ENCODE measurements at places on chromosomes 13 and 19.
A peak's percentile ranks its signal among the peaks of the same experiment; 100 is the strongest.

- DNase-seq, result no peak
These were observed 9.6 kb downstream of the GIPR start for GRCh38 chr19:45677351-45678230.

- DNase-seq, result no peak
These were observed 8.4 kb downstream of the PPP1R14A start for GRCh38 chr19:38247734-38248268.

GRCh38 chr19:16611121-16611520, 16.9 kb downstream of the MED26 start:
- no peak for DNase-seq

DNA sequence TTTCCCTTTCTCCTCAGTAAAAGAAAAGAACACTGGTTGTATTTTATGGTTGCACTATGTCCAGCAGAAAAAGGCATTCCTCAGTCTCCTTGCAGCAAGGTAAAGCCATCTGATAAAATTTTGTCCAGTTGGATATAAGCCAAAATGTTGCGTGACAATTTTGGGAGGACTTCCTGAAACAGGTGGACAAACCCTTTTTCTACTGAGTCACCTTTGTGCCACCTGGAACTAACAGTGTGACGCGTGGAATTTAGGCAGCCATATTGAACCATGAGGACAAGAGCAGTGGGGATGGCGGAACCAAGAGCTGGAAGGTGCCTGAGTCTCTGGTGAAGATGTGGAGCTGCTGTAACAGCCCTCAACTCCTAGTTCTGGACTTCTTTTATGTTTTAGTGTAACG, 8.2 kb downstream of the CADM4 start:
- no peak for DNase-seq

DNA sequence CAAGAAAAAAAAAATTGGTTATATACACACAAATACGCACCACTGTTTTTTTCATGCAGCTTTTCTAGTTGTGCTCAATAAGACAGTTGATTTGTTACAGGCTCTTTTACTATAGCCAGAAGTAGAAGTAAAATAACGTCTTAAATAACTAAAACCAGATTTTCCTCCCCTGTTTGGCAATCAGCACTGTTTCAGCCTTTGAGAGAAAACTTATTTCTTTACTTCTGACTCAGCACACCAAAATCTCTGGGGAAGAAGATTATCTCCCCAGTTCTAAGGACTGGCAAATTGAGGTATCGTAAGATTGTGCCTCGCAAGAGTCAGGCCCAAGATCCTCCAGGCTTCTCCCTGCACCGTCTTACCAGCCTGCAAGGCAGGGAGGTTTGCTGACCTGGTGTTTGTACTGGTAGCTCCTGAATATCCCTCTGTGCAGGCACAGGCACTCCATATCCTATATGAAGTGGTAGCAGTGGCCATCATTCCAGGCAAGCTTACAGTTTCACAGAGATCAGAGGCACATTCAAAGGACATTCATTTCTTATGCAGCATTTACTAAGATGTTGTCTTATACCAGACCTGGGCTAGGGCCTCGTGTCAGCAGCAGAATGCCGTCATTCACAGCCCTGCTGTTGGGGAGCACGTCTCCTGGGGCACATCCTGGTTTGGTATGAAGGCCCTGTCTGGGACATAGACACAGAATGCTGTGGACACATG, 268.2 kb downstream of the ZNF536 start:
- no peak for DNase-seq

DNA sequence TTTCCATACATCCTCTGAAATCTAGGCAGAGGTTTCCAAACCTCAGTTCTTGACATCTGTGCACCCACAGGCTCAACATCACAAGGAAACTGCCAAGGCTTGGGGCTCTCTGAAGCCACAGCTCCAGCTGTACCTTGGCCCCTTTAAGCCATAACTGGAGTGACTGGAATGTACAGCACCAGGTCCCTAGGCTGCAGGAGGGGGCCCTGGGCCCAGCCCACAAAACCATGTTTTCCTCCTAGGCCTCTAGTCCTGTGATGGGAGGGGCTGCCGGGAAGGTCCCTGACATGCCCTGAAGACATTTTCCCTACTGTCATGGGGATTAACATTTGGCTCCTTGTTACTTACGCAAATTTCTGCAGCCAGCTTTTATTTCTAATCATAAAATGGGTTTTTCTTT, 1093.0 kb upstream of the PCDH9 start:
- DNase-seq, result no peak

DNA sequence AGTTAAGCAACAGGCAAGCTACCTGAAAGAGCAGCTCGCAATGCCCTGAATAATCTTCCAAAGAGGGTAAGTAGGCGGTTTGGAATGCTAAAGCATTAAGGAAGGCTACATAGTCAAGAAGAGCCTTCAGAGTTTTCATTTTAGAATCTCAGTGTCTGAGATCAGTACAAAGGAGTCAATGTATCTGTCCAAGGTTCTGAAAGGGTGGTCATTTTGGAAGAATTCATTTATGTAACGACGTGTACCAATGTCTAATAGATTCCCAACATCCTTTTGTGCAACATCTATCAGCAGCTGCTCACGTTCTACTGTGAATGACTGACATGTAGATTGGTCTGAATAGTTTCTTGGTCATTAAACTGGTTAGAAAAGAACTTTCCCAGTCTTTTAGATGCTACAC, 15.2 kb downstream of the ZNF665 start:
- no peak for DNase-seq

- no peak for DNase-seq
These were observed 20.5 kb downstream of the ZNF607 start for GRCh38 chr19:37699057-37699456.

DNA sequence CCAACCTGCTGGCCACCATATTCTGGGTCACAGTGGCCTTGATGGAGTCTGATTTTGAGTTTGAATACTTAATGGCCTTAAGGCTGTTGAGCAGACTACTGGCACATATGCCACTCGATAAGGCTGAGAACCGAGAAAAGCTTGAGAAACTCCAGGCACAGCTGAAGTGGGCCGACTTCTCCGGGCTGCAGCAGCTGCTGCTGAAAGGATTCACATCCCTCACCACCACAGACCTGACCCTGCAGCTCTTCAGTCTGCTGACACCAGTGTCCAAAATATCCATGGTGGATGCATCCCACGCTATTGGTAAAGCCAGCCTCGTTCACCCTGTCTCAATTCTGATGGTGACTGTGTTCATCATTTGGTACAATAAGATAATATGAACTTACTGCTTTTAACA, 77.5 kb downstream of the ZAR1L start:
- DNase-seq, result no peak

DNA sequence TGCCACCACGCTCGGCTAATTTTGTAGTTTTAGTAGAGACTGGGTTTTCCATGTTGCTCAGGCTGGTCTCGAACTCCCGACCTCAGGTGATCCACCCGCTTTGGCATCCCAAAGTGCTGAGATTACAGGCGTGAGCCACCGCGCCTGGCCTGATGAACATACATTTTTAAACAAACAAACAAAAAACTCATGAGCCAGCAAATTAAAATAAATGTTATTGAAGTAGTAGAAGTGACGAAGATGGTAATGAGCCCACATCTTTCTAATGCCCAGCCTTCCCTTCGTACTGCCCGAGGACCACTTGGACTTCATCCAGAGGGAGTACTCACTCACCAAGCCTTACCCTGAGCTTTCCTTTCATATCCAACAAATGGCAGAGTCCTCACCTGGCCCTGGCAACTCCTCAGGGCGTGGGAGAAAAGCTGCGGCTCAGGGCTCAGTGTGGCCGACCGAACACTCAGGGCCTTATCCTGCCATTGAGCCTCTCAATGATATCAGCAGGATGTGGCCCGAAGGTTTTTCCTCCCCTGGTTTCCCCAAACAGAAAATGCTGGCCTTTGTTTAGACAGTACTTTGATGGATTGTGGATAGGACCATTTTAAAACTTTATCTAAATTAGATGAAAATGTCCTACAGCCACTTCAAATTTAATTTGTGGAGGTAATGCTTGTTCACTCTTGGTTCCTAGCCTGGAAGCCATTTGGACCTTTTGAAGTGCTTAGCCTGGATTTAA, 22.8 kb upstream of the ABCC4 start:
- no peak for DNase-seq

- no peak for DNase-seq
These were observed 36.1 kb upstream of the CXCL17 start for GRCh38 chr19:42478765-42479311.

GRCh38 chr19:13979686-13980085, 26.4 kb downstream of the RFX1 start:
- no peak for DNase-seq

- peak; percentile 83 for DNase-seq
These were observed 437.3 kb upstream of the HTR2A start for GRCh38 chr13:47334173-47334572.

- no peak for DNase-seq
These were observed 256.0 kb downstream of the PCDH9 start for GRCh38 chr13:66974174-66974573.

DNA sequence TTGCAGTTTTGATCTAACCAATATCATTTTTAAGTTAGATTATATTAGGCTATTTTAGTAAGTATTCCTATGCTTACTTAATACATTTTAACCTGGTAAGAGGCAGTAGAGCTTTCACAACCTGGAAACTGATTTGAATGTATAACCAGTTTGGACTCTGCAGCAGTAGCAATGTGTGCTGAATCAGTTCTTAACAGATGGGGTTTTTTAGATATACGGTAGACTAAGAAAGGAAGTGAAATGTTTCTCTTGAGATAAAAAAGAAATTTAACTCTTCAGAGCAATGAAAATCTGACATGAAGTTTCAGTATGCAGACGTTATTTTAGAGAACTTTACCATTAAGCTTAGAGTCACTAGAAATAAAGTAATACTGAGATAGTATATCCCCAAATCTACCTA, 2.7 kb downstream of the NBEA start:
- no peak for DNase-seq

GRCh38 chr13:45406421-45406820, 11.8 kb downstream of the SLC25A30 start:
- no peak for DNase-seq

DNA sequence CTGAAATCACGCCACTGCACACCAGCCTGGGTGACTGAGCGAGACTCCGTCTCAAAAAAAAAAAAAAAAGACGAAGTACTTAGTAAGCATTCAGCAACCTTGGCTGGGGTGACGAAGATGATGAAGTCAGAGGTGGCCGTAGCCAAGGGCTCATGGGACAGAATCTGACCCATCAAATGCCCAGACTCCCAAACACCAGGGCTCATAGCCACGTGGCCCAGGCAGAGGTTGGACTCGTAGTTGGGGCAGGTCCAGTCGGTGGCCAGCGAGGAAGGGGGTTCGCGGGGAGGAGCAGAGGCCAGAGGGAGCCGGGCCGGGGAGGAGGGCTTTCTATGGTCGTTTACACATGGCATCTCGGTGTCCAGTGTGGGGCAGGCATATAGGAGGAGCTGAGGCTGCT, 52.1 kb upstream of the EHD2 start:
- no peak for DNase-seq

GRCh38 chr13:22486490-22486889, 694.3 kb upstream of the SGCG start:
- DNase-seq, result no peak

GRCh38 chr13:28545583-28546333, 50.8 kb upstream of the FLT1 start:
- DNase-seq, result no peak

- no peak for DNase-seq
These were observed 7.9 kb upstream of the MYO16 start for GRCh38 chr13:108621462-108621861.

- DNase-seq, result peak; percentile 89
These were observed 36.4 kb downstream of the EPS15L1 start for GRCh38 chr19:16435238-16435917.

GRCh38 chr19:23309926-23310325, 59.7 kb upstream of the ZNF724 start:
- DNase-seq, result no peak
